ENCODE measurements at places on chromosomes 13 and 19. TPM values are rescaled to one million over a fixed set of nuclear protein-coding genes. Genes with fewer than 3 reads are reported as not detected.

GRCh38 chr13:21008026-21008425, 53.4 kb downstream of the LATS2 start:
- no peak overlapping the region for H3K4me3 ChIP-seq
- H3K4me1 ChIP-seq, result peaks cover 27% of the 10 kb centered on the region
- no peaks in the 10 kb centered on the region for H3K36me3 ChIP-seq
- no peak overlapping the region for H3K27ac ChIP-seq

DNA sequence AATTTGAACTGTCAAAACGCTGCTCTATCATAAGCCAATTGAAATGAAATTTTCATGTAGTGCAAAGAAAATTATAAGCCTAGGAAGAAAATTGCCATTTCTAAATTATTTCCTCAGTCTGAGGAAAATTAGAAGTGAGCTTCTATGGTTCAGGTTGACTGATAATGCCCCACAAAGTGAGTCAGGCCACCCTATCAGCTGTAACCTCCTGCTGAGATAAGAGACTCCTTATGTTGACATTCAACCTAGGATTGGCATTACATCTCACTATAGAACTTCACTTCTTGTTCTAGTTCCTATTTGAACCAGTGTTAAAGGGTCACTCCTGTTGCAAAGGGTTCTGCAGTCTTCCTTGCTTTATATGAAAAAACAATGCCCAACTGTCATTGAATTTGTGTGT, 32.6 kb upstream of the RFC3 start:
- no peak overlapping the region for H3K4me3 ChIP-seq
- H3K4me1 ChIP-seq, result no peaks in the 10 kb centered on the region
- H3K36me3 ChIP-seq, result no peaks in the 10 kb centered on the region
- no peak overlapping the region for H3K27ac ChIP-seq

DNA sequence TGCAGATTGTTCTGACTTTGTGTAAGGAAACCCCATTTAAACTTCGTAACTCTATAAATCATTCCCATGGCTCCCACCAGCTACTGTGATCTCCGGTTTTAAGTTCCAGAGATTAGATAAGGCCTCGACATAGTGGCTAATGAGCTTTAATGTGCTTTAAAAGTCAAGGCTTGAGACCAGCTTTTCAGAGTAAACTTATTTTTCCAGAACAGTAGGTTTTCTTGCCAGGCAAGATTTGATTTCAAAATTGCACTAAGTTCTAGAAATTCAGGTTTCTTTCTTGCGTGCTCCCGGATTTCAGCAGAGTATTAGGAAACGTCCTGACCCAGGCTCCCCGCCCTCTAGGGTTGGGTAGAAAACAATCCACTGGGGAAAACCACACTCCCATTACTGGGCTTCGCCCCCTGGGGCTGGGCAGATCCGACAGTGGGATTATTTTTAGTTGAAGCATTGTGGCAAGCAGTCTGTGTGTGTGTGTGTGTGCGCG, 43.3 kb downstream of the CRYL1 start:
- no peak overlapping the region for H3K4me3 ChIP-seq
- H3K27me3 ChIP-seq, result no peaks in the 10 kb centered on the region
- H3K4me1 ChIP-seq, result no peaks in the 10 kb centered on the region
- no peak for DNase-seq
- H3K27ac ChIP-seq, result no peak overlapping the region

DNA sequence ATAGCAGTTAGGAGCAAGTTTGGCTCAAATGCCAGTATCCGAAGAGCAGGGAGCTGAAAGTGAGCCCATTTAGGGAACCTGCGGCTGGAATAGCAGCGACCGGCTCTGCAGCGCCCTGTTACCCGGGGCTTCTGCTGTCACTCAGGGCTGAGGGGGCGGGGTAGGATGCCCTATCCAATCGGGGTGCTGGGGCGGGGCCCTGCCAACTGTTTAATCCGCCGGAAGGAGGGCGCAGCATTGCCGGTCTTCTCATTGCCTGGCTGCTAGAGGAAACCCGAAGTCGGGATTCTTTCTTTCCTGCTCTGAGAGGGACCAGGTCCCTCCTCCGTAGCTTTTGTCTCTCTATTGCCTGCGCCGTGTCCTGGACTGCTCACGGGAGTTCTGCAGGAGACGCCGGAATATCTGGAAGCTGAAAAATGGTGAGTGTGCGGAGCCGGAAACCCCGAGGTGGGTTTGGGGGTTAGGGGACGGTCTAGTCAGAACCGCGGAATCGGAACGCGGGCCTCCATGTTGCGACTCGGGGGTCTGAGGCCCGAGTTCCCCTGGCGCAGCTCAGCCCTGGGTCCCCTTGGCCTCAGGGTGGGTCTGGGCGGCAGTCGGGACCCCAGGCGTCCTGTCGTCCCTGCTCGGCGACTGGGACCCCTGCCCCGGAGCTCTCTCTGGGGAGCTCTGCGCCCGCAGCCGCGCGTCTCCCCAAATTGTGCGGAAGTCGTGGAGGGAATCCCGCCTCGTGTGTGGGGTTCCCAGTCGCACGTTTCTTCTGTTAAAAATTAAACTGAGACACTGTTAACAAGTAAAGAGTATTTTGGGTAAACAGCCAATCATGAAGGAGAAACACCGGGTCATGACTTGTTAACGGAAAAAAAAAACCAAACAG, 22.8 kb downstream of the ZNF763 start:
- peaks cover 9% of the 10 kb centered on the region for H3K4me1 ChIP-seq
- no peaks in the 10 kb centered on the region for H3K27me3 ChIP-seq

DNA sequence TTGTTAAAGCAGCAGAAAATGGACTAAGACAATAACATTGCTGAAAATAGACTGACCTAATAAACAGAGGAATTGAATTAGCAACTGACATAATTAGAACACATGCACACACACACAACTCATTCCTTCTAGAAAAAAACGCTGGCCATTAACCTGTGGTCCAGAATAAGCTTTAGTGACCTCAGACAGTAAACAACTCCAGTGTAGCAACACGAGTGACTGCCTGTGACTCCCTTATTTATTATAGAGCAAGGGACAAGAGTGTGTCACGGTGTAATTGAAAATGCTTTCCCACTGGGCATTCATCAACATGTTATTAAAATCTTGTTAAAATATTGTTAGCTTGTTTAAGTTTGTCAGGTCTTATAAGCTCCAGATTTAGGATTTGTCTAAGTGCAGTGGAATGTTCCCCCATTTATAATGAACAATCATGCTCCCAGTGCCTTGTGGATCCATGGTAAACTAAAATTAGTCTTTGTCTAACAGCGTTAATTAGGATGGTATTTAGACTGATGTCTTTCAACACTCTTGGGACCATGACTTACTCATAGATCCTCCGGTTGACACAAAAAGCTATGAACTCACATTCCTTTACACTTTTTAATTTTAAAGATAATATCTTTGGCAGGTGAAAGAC, 111.7 kb upstream of the IRS2 start:
- H3K27me3 ChIP-seq, result no peaks in the 10 kb centered on the region
- H3K27ac ChIP-seq, result no peak overlapping the region
- H3K4me1 ChIP-seq, result no peaks in the 10 kb centered on the region
- H3K36me3 ChIP-seq, result no peaks in the 10 kb centered on the region
- no peak overlapping the region for H3K4me3 ChIP-seq

- H3K27me3 ChIP-seq, result no peaks in the 10 kb centered on the region
- H3K36me3 ChIP-seq, result no peaks in the 10 kb centered on the region
- H3K27ac ChIP-seq, result no peak overlapping the region
- H3K4me3 ChIP-seq, result no peak overlapping the region
Measured at GRCh38 chr13:41709511-41709910, 251.4 kb downstream of the VWA8 start.

DNA sequence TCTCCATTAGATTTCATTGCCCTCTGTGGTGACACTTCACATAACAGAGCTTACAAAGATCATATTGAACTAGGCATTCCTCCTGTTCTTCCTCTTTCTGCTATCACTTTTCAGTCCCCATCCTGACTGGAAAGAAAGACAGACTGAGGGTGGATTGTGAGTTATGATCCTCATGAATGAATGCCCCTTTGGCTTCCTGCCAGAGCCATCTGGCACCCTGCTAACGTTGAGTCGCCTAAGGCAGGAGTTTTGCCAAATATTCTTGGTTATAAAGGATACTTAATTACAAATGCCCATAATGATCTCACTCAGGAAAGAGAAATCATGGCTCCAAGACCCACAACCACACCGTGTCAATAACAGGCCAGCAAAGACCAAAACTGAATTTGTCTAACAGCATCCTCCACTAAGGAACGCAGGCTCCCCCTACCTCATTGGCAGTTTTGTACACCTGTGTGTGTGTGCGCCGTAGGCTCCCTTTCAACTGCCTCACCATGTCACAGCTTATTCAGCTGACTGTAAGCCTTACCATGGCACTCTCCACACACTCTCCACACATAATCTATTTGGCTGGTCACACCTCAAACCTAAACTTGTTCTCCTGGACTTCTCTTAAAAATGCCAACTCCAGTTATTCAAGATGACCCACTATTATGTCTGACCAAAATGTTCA, 15.5 kb downstream of the ZNF211 start:
- peaks cover 2% of the 10 kb centered on the region for H3K36me3 ChIP-seq
- H3K4me1 ChIP-seq, result no peaks in the 10 kb centered on the region
- H3K27me3 ChIP-seq, result peaks cover 3% of the 10 kb centered on the region
- no peak overlapping the region for H3K27ac ChIP-seq
- H3K4me3 ChIP-seq, result no peak overlapping the region
- DNase-seq, result no peak

DNA sequence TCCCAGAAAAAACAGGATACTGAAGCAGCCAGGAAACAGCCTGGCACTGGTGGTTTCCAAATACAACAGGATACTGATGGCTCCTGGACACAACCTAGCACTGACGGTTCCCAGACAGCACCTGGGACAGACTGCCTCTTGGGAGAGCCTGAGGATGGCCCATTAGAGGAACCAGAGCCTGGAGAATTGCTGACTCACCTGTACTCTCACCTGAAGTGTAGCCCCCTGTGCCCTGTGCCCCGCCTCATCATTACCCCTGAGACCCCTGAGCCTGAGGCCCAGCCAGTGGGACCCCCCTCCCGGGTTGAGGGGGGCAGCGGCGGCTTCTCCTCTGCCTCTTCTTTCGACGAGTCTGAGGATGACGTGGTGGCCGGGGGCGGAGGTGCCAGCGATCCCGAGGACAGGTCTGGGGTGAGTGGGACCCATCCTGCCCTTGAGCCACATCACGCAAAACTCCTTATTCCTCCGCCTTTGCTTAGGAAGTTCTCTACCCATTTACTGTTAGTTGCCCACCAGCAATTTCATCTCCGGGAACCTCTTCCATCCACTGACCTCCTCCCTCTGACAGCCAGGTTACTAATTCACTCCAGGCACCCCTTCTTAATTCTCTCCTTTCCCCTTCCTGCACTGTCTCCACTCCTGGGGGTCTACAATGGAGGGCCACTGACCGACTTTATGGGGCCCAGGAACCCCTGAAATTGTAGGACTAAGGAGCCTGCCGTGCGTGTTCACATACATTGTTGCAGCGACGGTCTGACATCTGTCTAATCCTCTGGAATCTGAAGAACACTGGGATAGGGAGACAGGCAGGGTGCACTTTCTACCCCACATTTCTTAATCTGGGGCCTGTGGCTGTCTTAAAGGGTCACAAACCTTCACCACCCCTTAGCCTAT, 1.2 kb downstream of the ITPKC start:
- H3K27me3 ChIP-seq, result no peaks in the 10 kb centered on the region
- H3K4me1 ChIP-seq, result peaks cover 58% of the 10 kb centered on the region
- H3K36me3 ChIP-seq, result peaks cover 16% of the 10 kb centered on the region
- peak overlapping the region; percentile 79 for H3K27ac ChIP-seq
- DNase-seq, result no peak

DNA sequence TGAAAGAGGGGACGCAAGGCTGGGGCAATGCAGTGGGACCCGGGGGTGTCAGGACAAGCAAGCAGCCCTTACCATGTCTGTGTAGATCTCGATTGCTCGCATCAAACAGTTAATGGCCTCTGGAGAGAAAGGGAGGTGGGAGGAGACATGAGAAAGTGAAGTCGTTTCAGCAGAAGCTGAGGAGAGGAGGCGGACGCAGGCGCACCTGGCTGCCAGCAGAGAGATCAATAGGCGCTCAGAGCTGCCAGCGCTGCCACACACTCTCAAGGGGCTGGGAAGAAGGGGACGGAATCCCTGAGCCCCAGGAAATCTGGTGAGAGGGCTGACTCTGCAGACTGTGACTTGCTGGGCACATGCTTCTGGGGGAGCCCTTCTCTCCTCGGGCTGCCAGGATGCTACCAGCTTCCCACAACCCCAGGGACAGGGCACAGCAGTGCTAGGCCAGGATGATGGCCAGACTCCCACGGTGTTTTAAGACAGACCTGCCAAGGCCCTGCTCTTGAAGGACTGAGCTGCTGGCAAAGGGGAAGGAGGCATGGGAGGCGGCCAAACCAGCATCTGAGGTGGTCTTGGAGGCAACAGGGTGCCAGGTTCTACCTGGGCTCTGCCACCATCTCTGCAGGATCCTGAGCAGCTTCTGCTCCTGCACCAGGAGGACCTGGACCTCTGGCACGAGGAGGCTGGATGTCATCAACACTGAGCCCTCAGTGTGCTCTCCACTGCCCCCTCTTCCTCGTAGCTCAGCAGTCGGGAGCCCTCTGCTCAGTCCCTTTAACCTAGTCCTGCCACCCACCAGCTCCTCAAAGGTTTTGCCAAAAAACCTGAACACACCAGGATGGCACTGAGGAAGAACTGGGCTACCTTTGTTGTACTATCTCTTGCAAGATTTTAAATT, 11.7 kb upstream of the KPTN start:
- no peaks in the 10 kb centered on the region for H3K27me3 ChIP-seq
- peaks cover 97% of the 10 kb centered on the region for H3K36me3 ChIP-seq
- H3K27ac ChIP-seq, result no peak overlapping the region
- no peak for DNase-seq
- no peak overlapping the region for H3K4me3 ChIP-seq

- peaks cover 50% of the 10 kb centered on the region for H3K36me3 ChIP-seq
- no peak overlapping the region for H3K4me3 ChIP-seq
- H3K27ac ChIP-seq, result no peak overlapping the region
- H3K27me3 ChIP-seq, result peaks cover 6% of the 10 kb centered on the region
- peaks cover 17% of the 10 kb centered on the region for H3K4me1 ChIP-seq
- DNase-seq, result no peak
Measured at GRCh38 chr19:6457958-6458694, 1.5 kb downstream of the SLC25A23 start.

- peaks cover 15% of the 10 kb centered on the region for H3K4me1 ChIP-seq
- DNase-seq, result no peak
- no peaks in the 10 kb centered on the region for H3K27me3 ChIP-seq
- H3K4me3 ChIP-seq, result no peak overlapping the region
Measured at GRCh38 chr13:52945348-52945747, 83.3 kb upstream of the OLFM4 start.

DNA sequence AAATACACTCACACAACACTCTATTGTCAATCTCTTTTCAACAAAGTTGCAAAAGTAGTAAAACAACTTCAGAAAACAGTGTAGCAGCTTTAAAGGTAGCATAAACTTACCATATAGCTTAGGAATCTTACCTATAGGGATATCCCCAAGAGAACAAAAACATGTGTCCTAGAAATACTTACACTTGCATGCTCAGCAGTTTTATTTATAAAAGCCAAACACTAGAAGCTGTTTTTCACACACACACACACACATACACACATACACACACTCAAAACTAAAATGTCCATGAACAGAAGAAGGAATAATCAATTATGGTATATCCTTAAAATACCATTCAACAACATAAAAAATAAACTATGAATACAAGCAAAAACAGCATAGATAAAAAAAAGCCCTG, 11.7 kb downstream of the ZNF773 start:
- H3K36me3 ChIP-seq, result peaks cover 21% of the 10 kb centered on the region
- no peak overlapping the region for H3K4me3 ChIP-seq
- H3K27ac ChIP-seq, result no peak overlapping the region
- no peaks in the 10 kb centered on the region for H3K4me1 ChIP-seq

- no peak for DNase-seq
- H3K27me3 ChIP-seq, result no peaks in the 10 kb centered on the region
- H3K4me3 ChIP-seq, result no peak overlapping the region
- no peaks in the 10 kb centered on the region for H3K4me1 ChIP-seq
Measured at GRCh38 chr13:37293295-37293694, 187.8 kb upstream of the CSNK1A1L start.

ZNF154 gene
- total RNA-seq, result 24.7 TPM

ZSCAN1 gene
- 0.79 TPM for total RNA-seq

IGFL1 gene
- total RNA-seq, result not detected

GPC5 gene
- 54.4 TPM for total RNA-seq
